ENCODE measurements at places on chromosomes 5 and 9. TPM values are rescaled to one million over a fixed set of nuclear protein-coding genes. Genes with fewer than 3 reads are reported as not detected.

DNA sequence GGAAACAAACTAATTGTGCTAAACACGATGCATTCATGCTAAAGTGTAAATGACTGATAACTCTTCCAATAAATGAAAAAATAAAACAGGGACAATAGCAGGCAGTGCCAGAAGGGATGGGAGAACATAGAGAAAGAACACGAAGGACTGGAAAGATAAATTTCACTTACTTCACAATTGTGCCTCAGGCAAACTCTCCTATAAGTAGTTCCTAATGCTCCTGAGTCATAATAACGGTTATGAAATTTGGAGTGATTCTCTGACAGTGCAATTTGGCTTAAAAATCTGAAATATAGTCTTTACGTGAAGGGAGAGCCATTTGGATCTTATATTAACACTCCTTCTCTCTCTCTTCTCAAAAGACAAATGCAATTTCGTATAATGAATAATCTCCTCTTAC, 2218.5 kb downstream of the MAT2B start:
- no peak for DNase-seq

The TERT gene
- total RNA-seq: not detected

DNA sequence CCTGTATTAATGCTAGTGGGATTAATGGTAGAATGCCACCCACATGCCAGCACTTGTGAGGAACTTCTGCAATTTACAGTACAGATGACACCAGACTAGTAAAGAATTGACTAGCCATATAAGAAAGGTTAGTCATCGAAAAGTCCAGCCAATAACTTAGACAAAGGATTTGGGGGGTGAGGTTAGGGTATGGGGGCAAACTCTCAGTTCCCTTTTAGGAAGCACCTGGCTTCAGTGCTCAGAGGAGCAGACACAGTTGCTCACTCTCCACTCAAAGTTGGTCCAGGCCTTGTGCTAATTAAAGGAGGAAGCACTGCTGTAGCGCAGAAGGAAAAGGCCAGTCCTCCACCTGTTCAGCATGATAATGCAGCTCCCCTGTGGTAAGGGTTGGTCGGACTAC, 25.2 kb downstream of the TGFBR1 start:
- DNase-seq: no peak

The APC gene
- 106 TPM for total RNA-seq

The PLPP7 gene
- total RNA-seq: 15.6 TPM

- DNase-seq: no peak
Observed at GRCh38 chr5:146466521-146467349, 19.6 kb downstream of the TCERG1 start.

The TLE4 gene
- 30.0 TPM for total RNA-seq

The ARL15 gene
- 21.6 TPM for total RNA-seq

The TMEM141 gene
- 48.7 TPM for total RNA-seq

The TMEM174 gene
- not detected for total RNA-seq

- DNase-seq: no peak
Observed at GRCh38 chr9:99720455-99721050, 101.1 kb upstream of the NR4A3 start.

GRCh38 chr5:81006947-81007636, 46.9 kb downstream of the RASGRF2 start:
- no peak for DNase-seq

All from esophagus muscularis mucosa (tissue), 4 donors.